ENCODE measurements at places on chromosomes 3 and 15.
A peak's percentile ranks its signal among the peaks of the same experiment; 100 is the strongest.

DNA sequence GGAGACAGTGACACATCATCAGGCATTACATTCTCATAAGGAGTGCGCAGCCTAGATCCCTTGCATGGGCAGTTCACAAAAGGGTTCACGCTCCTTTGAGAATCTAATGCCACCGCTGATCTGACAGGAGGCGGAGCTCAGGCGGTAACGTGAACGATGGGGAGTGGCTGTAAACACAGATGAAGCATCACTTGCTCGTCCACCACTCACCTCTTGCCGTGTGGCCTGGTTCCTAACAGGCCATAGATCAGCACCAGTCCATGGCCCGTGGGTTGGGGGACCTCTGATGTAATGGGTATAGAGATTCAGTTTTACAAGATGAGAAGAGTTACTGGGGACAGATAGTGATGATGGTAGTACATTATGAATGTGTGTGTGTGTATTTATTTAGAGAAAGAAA lies 63.0 kb downstream of the FRMD5 start:
- no peak for DNase-seq

GRCh38 chr15:67511606-67512005 lies 9.3 kb upstream of the C15orf61 start:
- DNase-seq: no peak

- DNase-seq: no peak
Observed at GRCh38 chr3:123021388-123021787, 6.2 kb downstream of the SEMA5B start.

DNA sequence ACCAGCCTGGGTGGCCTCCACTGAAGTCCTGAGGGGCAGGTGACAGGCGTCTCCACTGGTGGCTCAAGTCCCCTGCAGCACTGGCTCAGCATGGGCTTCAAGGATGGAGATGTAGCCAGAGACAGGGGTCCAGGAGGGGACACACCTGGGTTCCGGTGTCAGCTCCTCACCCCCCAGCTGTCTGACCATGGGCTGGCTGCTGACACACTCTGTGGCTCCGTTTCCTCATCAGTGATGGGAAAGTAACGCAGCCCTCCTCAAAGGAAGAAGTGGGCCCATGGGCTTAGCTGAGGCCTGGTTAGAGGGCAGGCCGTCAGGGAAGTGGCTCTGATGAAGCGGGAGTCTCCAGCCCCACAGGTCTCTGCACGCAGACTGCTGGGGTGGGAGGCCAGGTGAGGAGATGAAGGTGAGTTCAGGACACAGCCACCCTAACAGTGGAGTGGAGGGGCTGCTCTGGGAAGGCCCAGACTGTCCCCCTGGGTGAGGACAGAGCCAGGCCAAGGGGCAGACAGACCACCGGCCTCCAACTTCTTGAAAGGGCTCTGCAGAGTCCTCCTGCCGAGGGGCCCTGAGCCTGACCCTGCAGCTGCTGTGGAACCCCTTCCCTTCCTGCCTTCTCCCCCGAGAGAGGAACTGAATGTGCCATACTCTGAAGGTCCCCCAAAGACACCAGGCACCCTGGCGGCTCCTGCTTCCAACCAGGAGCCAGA lies 24.0 kb downstream of the PSTPIP1 start:
- DNase-seq: peak; percentile 22

DNA sequence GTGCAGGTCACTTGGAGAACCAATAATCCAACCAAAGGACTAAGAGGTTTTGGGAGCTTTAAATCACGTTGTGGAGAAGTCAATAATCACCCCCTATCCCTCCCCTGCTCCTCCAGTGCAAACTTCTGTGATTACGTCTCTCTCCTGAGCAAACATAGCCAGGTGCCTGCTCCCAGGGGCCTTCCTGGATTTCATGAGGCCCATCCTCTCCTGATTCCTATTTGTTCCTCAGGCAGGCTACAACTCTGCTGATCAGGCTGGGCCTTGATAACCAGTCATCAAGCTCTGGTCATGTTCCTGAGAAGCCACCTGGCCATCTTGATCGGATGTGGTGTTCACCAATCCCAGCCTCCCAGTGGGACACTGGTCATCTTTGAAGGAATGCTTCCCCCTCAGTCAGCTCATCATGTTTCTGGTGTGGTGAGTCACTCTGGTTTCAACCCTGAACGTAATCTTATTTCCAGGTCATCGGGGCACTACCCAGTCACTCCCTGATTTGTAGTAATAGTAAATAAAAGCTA lies 2.9 kb upstream of the ZNF710 start:
- DNase-seq: peak; percentile 64

- DNase-seq: no peak
Observed at GRCh38 chr3:151012753-151013152, 40.2 kb upstream of the CLRN1 start.

DNA sequence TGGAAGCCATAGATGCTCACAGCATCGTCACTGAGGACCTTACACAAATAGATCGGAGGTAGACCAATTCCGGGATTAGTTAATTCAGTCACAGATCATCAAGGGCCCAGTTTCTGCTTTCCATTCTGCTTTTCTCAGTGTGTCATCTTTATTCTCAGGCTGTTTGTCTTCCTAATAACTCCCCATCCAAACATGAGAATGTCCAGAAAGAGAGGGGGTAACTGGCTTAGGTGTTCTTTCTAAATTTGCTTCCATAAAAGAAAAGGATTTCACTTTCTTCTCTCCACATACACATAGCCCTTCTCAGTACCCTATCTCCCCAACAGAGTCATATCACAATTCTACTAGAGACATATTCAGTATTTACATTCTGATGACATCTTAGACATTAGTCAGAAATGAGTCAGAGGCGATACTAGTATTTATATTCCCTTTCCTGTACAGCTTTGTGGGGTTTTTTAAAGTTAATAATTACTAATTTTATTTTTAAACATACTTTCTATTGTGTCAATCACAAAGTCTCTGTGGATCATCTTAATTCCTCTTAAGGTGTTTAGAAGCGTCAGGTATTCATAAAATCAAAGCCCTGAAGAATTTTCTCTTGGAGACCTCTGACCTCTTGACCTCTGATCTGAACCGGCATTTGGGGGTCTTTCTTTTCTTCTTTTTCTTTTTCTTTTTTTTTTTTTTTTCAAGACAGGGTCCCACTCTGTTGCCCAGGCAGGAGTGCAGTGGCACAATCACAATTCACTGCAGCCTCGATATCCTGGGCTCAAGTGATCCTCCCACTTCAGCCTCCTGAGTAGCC lies 24.3 kb upstream of the IL12A start:
- DNase-seq: peak; percentile 61

GRCh38 chr15:79478108-79478507 lies 46.0 kb downstream of the MINAR1 start:
- no peak for DNase-seq

- DNase-seq: no peak
Observed at GRCh38 chr3:48553886-48554845, 2.4 kb downstream of the PFKFB4 start.

DNA sequence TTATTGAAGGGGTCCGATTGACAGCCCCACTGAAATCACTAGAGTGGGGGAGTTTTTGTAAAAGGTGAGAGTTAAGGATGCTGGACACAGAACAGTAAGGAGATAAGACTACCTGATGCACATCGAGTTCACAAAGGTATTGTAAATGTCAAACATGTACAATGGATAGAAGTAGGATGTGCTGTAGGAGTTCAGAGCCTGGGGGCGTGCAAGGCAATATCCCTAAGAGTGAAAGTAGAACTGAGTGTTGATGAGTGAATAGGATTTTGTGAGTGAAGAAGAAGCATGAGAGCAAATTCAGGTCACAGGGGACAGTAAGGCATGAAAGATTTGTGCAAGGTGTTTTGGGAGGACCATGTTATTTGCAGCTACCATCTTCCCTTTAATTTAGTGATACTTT lies 21.5 kb downstream of the DOCK3 start:
- DNase-seq: no peak

DNA sequence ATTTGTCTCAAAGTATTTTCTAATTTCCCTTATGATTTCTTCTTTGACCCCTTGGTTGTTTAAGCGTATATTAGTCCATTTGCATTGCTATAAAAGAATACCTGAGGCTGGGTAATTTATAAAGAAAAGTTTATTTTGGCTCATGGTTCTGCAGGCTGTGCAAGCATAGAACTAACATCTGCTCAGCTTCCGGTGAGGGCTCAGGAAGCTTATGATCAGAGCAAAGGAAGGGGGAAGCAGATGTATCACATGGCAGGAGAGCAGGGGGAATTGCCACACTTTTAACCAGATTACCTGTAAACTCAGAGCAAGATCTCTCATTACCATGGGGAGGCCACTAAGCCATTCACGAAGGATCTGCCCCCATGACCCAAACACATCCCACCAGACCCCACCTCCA lies 148.2 kb downstream of the PDE8A start:
- no peak for DNase-seq

GRCh38 chr3:184788751-184789150 lies 23.2 kb upstream of the VPS8 start:
- DNase-seq: no peak

DNA sequence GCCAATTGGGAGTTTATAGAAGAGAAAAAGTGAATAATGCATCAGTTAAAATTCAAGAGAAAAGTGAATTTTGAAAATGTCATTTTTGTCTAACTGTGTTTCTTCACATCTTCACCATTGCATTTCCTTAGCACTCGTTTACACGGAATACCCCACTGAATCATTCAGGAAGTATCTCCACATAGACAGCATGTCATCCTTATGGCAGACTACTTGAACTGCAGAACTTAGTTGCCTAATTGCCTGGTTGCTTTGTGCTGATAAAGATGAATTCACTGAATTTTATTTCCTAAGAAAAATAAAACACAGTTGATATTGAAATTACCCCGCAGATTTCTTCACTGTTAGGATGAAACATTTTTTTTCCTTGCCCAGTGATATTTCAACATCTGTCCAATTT lies 627.1 kb downstream of the ROBO1 start:
- no peak for DNase-seq

DNA sequence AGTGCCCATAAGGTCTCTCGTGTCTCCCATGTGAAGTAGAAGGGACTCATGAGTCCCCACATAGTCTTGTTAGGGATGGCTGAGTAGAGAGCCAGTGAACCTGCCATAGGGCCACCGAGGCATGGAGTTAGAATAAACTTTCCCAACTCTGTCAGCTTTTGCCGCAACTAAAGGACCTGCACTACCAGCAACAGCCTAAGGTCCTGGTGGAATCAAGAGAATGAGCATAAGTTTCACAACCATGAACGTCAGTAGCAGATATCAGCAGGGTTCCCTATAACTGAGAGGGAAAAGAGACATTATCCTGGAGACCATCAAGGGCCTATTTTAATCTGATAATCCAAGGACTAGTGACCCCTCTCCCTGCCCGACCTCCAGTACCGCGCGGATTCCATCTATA lies 60.3 kb upstream of the FNDC3B start:
- DNase-seq: no peak

DNA sequence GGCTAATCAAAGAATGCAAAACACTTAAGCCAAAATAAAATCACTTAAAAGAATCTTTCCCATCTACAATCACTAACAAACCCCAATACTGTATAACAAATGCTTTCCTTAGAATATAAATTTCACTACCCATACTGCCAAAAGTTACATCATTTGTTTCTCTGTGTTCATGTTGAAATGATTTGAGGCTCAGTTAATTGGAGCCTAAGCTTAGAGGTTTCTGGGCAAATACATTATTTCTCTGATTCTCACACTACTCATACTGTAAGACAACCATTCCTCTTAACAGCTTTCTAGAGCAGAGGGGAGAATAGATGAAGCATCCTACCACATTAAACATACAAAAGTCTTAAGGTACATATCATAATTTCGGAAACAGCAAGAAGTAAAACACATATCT lies 2.1 kb downstream of the RIOX2 start:
- DNase-seq: no peak

DNA sequence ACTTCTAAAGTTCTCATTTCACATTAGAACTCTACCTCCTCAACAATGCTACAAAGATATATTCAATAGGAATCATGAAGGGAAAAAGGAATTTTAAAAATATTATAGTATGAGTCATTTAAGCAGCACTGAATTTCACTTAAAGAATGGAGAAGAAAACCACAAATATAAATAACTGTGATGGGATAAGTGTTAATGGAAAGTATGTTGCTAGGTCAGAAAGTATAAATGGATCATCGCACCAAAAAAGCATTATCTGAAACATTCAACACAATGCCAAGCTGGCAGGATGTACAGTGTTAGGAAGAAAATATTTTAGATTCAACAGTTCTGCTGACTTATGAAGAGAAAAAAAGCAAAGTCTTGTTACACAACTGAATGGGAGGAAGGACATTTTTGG lies 101.4 kb downstream of the TFG start:
- DNase-seq: no peak

- no peak for DNase-seq
Observed at GRCh38 chr3:67901681-67902080, 247.3 kb upstream of the SUCLG2 start.

DNA sequence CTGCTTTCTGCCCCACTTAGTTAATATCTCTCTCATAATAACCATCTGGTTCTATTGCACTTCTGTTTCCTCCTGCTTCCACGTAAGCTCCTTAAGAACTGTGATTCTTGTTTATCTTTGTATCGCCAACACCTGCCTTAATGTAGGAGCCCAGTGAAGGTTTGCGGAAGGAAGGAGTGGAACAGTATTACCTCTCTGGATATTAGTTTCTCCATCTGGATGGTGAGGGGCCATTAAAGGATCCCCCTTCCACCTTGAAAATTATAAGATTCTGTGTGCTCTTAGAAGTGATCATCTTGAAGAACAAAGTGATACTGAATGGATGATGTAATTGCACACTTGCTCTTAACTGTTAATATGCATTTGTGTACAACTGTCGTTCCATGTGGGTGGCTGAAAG lies 2.2 kb downstream of the CHRNA5 start:
- no peak for DNase-seq

DNA sequence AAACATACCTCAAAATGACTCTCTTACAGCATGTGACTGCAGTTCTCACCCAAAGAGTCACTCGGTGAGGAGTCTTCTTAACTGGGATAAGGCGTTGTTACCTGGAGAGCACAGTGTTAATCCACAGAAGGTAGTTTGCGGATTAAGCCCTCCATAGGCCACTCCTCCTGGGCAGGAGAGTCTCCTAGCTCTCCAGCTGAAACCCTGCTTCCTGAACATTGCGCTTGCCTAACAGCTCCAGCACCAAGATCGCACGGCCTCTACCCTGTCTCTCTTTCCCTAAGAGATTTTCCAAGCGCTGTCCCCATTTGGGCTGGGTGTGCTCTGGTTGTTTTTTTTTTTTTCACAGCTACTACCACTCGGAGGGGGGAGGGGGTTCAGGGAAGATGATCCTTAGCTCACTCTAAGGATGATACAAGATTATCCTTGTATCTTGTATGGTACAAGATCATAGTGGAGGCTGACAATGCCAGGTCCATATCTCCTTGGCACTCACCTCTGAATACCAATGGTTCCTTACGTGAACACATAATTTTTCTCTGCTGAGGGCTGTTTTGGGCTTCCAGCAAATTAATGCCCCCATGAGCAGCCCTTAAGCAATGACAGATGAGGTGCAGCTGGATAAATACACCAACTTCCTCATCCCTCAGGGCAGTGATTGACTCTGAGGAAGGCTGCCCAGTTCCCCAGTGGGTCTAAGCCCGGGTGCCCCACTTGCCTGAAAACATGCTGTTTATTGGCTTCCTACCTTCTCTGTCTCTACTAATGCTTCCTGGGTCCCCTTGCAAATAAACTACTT lies 185.2 kb upstream of the TSC22D2 start:
- peak; percentile 4 for DNase-seq

Data from inflammatory macrophage treated with lipopolysaccharide for 1 hour (primary cell).